Femur (tissue), 1 donor: ENCODE measurements at places on chromosomes 7 and 10.
A peak's percentile ranks its signal among the peaks of the same experiment; 100 is the strongest.

DNA sequence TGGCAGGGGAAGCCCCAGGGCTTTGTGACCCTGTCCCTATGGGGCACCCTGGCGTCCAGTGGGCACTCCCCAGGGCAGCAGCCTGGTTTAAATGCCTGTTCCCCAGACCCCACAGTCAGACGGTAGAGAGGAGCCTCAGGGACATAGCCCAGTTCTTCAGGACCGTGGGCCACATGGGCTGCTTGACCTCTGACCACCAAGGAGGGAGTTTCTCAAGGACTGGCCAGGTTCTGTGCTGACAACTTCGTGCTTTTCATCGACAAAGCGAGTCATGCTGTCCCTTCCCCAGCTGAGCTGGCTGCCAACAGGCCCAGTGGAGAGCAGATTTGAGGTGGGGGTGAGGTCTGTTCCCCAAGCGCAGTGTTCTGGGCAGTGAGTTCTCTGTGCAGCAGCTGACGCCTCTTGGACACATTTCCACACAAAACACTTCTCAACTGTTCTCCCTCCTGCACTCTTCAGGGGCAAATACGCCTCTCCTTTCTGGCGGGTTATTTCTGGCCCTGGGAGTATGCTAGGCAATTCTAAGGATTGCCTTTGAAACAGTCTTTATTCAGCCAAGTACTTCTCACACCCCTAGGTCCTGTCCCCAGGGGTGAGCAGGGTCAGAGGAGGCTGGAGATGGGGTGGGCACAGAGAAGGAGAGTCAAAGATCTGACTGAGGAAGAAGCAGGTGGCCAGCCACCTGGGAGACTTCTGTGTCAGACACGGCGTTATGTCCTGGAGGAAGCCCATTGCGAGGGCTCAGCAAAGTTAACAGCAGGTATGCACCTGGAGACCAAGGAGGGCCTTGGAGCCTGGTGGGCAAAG lies 57.3 kb upstream of the CAMK2B start:
- DNase-seq: peak; percentile 26

- no peak for DNase-seq
Measured at GRCh38 chr10:131644864-131645658, 255.7 kb upstream of the PPP2R2D start.

- no peak for DNase-seq
Measured at GRCh38 chr10:24993237-24993958, 22.6 kb downstream of the ENKUR start.

- DNase-seq: peak; percentile 83
Measured at GRCh38 chr10:30002426-30003266, 56.7 kb downstream of the JCAD start.

GRCh38 chr7:74604326-74605020 lies 53.0 kb upstream of the GTF2I start:
- DNase-seq: no peak

DNA sequence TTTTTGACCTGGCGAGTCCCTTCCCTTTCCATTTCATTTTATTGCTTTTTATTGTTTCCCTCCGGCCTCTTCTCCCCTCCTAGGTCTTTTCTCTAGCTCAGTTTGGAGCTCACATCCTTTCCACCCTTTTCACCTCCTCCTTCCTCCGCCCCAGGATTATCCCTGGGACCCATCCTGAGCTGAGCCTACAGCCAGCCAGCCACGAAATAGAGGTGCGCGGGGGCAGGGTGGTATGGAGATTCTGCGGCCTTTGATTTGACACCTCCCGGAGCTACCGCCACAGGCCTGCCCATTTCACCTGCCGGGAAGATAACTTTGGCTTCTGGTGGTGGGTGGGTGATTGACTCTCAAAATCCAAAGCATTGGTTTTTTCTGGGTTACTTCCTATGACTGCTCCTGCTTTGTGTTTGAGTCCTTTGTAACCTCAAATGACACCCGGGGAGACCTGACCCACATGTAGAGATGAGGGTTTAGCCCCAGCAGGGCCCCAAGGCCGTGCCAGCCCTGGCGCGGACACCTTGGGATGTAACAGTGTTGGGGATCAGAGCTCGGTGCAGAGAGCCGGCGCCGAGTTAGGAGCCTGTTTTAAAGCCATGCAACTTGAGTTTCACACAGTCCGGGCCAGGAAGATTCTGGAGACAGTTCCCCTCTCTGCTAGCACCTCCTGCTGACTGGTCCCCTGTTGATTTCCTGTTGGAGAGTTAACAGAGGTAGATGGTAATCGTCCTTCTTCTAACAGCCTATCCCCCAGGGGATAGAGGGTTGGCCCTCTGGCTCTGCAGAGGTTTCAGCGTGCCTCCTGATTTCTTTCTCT lies 1.5 kb downstream of the DUSP5 start:
- DNase-seq: peak; percentile 32

DNA sequence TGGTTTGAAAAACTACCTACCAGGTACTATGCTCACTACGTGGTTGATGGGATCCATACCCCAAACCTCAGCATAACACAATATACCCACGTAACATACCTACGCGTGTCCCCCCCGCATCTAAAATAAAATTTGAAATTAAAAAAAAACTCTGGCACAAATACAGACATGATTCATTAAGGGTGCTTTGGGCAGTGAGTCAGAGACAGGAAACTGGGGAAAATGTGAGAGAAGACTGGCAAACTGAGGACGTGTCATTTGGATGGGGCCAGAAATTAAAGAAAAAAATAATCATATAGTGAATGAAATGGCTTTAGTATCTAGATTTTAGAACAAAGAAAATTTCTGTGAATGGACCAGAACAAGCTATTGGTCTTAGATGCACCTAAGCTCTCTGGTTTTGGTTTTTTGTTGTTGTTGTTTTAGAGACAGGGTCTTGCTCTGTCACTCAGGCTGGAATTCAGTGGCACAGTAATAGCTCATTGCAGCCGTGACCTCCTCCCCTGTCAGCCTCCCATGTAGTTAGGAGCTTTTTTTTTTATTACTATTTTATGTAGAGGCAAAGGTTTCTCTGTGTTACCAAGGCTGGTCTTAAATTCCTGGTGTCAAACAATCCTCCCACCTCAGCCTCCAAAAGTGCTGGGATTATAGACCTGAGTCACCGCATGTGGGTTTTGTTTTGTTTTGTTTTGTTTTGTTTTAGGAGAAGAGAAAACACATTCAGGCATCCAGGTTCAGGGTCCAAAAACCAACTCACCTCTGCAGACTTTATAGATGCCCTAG lies 5.9 kb upstream of the PRSS58 start:
- no peak for DNase-seq

- DNase-seq: no peak
Measured at GRCh38 chr10:89160339-89160738, 46.8 kb downstream of the CH25H start.

DNA sequence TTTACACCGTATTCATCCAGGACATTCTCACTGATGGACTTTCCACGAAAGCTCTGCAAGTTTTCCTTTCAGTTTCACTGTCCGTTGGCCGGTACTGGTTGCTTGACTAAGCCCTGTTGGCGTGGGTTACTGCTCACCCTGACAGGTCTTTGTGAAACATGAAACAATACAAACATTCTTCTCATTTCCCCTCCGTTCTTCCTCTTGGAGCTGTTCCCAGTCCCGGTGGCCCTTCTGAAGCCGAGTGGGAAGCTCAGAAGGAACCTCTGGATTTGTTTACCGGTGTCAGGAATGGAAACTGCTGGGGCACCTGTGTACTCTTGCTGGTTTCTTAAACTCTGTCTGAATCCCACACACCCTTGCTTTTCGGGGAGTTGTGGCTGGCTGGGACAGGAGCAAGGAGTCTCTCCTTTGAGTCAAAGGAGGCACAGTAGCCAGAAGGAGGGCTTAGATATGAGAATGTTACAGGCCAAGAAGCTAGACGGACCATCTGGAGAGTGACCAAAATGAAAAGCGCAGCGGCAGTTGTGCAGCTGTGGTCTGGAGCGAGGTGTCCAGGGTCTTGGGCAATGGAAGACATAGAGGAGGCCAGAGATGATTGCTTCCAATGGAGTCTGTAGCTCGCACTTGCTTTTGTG lies 45.7 kb downstream of the LYZL2 start:
- peak; percentile 83 for DNase-seq

DNA sequence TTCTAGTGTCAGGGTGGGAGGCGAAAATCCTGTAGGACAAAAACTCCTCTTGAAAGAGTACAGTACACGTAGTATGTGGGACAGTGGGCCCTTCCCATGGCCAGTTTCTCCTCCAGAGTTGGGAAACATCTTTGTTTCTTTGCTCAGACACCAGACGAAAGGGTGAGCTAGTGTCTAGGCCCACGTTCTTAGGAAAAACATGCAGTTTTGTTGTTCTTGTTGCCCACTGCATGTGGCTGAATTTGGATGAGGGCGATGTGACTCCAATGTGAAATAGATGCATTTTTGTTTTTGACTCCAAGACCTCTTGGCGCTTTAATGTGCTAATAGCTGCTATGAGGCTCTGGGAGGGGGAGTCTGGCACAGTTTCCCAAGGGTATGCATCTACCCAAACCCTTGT lies 100.8 kb downstream of the ATXN7L1 start:
- no peak for DNase-seq

DNA sequence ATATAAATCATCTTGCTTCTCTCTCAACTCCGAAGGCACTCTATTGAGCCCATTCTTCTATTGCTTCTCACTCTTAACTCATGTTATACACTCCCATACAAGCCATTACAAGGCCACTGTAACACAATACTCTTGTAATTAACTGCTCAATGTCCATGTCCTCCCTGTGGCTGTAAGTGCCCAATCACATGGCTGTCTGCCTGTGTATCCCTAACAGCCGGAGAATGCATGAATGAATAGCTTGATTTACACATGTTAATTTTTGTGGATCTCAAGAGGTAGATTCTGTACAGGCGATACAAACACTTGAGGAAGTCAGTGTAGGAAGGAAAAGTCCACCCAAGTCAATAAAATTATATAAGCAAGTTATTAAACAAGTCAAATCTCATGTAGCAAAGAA lies 215.6 kb downstream of the DOCK4 start:
- no peak for DNase-seq

GRCh38 chr10:5458425-5458824 lies 40.9 kb downstream of the CALML5 start:
- DNase-seq: no peak

DNA sequence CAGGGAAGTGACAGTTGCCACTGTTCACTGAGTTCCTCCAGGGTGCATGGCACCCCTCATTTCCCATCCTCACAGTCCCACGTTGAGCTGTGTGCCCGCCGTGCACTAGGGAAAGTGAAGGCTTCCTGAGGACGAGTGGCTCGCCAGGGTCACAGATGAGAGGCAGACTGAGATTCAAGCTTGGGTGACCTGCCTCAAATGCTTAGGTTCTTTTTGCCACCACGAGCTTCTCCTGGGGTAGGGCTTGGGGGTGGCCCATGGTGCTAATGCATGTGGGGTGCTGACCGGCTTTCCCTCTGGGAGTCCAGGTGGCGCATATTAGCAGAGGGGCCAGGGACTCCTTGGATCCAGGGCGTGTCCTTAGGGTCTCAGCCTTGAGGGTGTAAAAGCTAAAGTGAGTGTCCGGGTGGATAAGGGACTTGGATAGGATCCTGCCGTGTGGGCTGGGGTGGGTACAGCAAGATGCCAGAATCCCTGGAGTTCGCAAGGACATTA lies 1.9 kb downstream of the CALHM2 start:
- no peak for DNase-seq

DNA sequence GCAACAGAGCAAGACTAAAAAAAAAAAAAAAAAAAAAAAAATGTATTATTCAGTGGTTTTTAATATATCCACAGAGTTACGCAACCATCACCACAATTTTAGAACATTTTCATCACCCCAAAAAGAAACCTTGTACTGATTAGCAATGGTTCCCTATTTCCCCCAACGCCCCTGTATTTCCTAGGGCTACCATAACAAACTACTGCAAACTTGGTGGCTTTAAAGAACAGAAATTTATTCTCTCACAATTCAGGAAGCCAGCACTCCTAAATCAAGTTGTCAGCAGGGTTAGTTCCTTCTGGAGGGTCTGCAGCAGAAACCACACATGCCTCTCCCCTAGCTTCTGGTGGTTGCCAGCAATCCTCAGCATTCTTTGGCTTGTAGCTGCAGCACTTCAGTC lies 5.9 kb upstream of the NUP42 start:
- DNase-seq: no peak

GRCh38 chr10:123901621-123902020 lies 10.0 kb upstream of the CPXM2 start:
- no peak for DNase-seq

- no peak for DNase-seq
Measured at GRCh38 chr7:85290269-85290668, 103.4 kb upstream of the SEMA3D start.

DNA sequence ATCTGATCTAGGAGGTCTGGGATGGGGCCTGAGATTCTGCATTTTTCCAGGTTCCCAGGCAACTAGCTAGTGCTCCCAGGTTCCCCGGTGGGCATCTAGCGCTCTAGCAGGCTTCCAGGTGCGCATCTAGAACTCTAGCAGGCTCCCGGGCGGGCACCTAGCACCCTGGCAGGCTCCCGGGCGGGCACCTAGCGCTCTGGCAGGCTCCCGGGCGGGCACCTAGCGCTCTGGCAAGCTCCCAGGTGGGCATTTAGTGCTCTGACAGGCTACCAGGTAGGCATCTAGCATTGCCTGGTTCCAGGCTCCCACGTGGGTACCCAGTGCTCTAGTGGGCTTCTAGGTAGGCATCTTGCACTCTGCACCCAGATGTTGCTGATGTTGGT lies 414.7 kb downstream of the PLXNA4 start:
- DNase-seq: no peak

- DNase-seq: peak; percentile 86
Measured at GRCh38 chr7:38369816-38370493, 96.5 kb upstream of the TARP start.

DNA sequence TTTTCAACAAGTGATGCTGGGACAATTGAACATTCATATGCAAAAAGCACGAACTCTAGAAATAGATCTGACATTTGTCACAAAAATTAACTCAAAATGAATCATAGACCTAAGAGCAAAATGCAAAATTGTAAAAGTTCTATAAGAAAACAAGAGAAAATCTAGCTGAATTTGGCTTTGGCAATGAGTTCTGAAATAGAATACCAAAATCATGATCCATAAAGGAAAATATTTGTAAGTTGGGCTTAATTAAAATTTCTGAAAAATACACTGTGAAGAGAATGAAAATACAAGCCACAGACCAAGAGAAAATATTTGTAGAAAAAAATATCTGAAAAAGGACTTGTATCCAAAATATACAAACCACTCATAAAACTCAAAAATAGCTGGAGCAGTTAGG lies 698.8 kb upstream of the CELF2 start:
- no peak for DNase-seq

DNA sequence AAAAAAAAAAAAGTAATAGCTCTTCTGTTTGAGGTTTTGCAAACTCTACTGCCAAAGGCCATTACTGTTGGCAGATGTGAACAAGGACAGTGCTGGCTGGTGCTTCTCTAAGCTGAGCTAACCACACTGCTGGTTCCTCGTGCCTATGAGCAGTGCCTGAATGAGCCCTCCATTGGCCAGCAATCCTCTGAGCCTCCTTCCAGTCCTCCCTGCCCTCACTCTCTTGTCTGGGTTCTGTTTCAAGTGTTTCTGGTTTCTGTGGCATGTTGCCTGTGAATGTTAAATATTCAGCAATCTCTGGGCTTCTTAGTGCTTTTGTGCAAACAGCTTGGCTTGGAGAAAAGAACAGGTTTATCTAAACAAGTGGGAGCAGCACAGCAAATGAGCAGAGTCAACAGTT lies 161.3 kb upstream of the AUTS2 start:
- DNase-seq: no peak

GRCh38 chr7:75536940-75537538 lies 44.9 kb downstream of the SPDYE5 start:
- no peak for DNase-seq
